ENCODE measurements at places on chromosomes 13 and 19.
A peak's percentile ranks its signal among the peaks of the same experiment; 100 is the strongest.

DNA sequence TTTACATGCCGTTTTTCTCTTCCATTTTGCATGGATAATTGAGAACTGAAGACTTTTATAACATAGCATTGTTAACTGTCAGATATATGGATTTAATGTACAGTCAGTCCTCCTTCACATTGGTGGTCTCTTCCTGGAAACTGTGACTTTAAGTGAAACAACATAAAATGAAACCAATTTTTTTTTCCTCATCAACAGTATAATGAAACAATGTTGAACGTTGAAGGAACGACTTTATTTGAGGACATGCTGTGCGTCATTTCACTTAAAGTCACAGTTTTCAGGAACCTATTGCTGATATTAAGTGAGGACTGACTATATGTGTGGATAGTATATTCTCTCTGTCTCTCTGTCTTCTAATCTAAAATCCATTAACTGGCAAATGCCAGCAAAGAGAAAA is 54.8 kb downstream of the COG3 start:
- DNase-seq = no peak

- no peak for DNase-seq
Measured at GRCh38 chr19:18102916-18103542, 5.5 kb downstream of the MAST3 start.

- DNase-seq = no peak
Measured at GRCh38 chr19:19304186-19304965, 15.9 kb downstream of the SUGP1 start.

DNA sequence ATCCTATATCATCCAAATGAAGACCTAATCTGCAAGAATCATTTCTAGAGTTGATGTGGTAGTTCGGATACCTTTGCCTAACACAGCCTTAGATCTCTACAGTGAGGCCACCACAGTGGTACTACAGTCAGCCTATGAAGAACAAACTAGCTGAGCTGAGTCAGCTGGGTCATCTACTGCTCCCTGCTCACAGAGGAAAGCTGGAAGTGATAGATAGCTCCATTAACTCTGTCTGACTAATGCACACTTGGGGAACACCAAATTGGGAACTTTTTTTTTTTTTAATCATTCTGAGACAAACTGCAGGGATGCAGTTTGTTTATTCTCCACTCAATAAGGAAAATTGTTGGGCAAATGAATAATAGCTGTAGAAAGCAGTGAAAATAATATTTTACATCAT is 1160.6 kb downstream of the PCDH9 start:
- DNase-seq = no peak

GRCh38 chr19:6374161-6374709 is 1.5 kb downstream of the PSPN start:
- DNase-seq = no peak

- no peak for DNase-seq
Measured at GRCh38 chr13:63448692-63449091, 2033.0 kb upstream of the PCDH20 start.

- no peak for DNase-seq
Measured at GRCh38 chr19:10201176-10201575, 6.4 kb upstream of the DNMT1 start.

- DNase-seq = no peak
Measured at GRCh38 chr19:14383661-14384555, 2.7 kb downstream of the ADGRE5 start.

DNA sequence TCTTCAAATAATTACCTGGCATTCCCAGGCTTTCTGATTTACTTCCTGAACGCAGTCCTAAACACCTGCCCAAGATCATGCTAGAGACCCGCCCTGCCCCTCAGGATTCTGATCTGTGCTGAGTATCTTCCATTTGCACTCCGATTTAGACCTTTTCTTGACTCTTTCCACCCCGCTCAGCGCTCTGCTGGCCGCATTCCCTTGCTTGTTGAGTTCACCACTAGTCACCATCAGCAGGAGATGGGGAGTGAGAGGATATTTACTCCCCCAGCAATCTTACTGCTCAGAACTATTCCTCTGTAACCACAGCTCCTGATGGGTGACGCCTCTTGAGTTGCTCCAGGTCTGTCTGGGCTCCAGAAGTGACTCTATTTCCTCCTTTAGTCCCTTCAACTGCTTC is 419.4 kb upstream of the MIR17HG start:
- no peak for DNase-seq

- DNase-seq = no peak
Measured at GRCh38 chr13:31965361-31966066, 66.1 kb upstream of the FRY start.

DNA sequence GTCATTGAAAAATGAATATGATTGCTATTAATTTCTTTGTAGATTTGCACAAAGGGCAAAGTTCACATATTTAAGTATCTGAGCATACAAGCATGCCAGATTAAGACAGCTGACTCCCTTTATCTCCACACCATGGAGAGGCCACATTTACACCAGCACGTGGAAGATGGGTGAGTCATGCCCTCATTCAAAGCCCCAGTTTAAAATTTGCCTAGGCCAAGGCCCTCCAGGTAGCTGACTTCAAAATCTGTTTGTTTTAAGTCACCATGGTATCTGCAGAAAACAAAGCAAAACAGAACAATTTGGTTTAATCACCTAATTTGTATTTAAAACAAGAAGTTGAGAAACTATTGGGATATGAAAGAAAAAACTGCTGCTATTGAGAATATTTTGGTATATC is 109.2 kb downstream of the ESD start:
- no peak for DNase-seq

- DNase-seq = no peak
Measured at GRCh38 chr19:2246014-2246620, 3.0 kb upstream of the AMH start.

DNA sequence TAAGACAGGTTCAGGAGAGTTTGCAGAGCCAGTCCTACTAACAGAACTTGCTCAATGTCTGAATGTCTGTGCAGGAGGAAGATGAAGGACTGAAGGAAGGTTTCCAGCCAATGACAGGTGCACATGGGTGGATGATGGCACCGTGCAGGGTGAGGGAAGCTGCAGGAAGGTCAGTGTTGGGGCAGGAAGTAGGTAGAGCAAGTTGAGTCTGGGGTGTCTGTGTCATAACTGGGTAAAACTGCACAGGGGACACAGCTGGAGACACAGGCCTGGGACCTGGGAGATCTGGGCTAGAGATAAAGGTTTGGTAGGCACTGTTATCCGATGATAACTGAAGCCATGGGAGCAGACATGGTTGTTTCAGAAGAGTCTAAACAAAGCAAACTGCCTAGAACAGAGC is 116.9 kb downstream of the USP12 start:
- no peak for DNase-seq

DNA sequence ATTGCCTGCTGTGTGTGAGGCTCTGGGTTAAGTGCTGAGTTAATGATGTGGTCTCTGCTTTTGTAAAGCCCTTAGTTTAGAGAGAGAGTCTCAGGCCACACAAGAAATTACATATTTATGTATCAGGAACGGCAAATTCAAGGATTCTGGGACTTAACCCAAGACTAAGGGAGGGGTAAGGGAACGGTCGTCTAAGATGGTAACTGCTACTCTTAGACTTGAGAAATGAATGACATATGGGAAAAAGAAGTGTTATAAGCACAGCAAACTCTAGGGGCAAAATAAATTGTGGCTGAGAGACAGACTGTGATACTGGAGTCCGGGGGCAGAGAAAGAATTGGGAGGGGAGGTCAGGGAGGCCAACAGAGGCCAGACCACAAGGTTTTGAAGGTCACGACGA is 10.2 kb downstream of the VSIG10L start:
- no peak for DNase-seq

DNA sequence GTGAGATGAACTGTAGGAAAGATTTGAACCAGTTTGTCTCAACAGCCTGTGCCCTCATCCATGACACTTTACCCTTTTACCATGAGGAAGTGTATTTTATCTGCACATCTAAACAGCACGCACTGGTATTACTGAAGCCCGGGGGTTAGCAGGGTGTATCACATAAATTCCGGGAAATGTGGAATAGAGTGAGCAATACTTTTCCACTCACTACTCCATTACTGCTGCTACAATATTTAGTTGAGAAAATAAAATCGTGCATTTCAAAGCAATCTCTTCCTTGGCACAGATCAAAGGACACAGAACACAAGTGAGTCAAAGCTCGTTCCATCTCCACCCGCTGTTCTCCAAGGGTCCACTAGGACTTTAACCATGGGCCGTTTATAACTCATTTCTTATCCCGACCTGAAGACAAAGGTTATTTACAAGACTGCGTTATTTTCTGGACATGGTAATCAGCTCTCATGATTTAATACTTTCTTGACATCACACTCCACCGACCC is 35.2 kb downstream of the STK24 start:
- no peak for DNase-seq

- peak; percentile 40 for DNase-seq
Measured at GRCh38 chr19:18589380-18590272, 1.0 kb downstream of the REX1BD start.

GRCh38 chr19:41932720-41933332 is 4.6 kb upstream of the ERFL start:
- DNase-seq = no peak

GRCh38 chr19:19463348-19464117 is 51.8 kb downstream of the TSSK6 start:
- DNase-seq = no peak

- DNase-seq = no peak
Measured at GRCh38 chr19:47520839-47521238, 6.0 kb upstream of the NAPA start.

GRCh38 chr13:97911311-97912138 is 42.0 kb upstream of the IPO5 start:
- no peak for DNase-seq

DNA sequence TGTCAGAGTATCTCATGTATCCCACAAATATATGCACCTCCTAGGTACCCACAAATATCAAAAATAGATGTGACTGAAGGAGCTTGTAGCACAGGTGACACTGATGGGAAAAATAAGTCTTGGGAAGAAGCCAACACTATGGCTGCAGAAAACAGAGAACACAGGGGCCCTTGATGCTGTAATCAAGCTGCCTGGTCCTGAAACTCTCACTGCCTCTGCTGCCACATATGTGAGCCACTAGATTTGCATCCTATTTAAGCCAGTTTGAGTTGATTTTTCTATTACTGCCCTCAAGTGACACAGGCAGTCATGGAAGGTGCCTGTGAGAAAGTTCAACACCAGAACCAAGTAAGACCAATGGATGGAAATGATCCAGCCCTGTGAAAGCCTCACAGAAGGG is 720.8 kb downstream of the UQCRFS1 start:
- no peak for DNase-seq

GRCh38 chr19:54179262-54179852 is 6.4 kb upstream of the TMC4 start:
- no peak for DNase-seq

DNA sequence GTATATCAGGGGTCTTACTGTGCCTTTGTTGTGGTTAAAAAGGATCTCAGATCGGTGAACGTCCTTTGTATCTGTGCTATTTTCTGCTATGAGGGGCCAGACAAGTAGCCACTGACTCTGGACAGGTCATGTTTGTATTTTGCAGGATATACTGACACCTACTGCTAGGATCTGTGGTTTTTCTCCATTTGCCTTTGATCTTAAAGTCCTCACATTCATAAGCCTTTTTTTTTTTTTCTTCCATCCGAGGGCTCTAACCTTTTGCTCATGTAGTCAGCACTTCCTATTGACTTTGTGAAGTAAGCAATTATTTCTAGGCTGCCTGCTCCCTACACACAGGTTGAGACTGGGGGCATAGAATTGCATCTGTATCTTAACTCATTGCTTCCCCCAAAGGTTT is 106.2 kb downstream of the SLITRK5 start:
- DNase-seq = no peak

GRCh38 chr19:35828692-35829301 is 16.2 kb upstream of the PRODH2 start:
- peak; percentile 14 for DNase-seq

DNA sequence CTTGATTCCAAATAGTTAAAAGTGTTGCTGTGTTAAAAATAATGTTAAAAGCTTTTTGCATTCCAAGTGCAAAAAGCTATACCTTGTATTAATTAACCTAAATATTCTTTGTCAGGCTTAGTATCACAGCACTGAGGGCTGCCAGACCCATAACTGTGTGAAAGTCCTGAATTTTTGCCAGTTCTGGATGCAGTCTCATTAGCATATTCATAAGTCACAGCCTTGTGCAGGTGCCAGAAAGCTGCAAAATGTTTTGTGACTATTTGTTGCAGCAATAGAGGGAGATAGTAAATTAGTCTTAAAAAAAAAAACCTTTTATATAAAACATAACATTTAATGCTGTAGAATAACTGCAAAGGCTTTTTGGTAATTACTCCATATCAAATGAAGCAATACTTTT is 56.6 kb downstream of the SLITRK1 start:
- no peak for DNase-seq

DNA sequence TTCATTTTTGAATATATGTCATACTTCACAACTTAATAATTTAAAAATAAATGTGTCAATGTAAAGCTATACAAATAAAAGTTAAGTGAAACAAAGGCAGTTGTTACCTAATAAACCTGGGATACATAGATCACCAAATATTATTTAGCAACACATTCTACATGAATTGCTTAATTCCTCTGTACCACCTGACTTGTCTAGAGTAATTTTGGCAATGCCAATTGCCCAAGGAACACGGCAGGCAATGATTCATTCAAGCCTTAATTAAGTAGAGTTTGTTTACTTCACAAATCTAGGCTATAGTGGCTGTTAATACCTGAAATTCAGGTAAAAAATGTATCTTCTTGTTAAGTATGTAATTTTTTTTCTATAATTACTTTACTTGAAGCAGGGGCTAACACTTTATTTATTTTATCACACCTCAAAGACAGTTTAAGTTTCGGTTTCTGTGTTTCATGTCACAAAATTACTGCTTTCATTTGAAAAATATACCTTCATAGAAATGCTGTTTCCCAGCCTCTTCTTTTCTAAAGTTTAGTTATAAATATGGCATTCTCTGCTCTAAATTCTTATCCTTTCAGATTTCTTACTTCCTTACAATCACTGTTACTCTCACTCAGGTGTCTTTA is 705.7 kb downstream of the SLITRK5 start:
- DNase-seq = no peak

DNA sequence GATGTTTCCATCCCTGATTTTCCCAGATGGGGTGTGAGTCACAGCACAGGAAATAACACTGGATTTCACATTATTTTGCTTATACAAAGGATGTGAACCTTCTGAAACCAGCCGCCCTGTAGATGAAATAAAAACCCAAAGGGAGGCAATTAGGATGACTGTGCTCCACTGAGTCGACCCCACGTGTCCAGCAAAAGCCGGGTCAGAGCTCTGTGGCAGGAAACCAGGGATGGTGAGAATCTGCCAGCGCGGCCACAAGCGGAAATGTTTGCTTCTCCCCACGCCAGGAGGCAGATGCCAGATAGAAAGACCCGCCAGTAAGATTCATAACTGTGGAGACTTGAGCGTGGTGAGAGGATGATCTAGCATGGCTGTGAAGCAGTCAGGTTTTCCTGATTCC is 764.4 kb downstream of the LIG4 start:
- no peak for DNase-seq

DNA sequence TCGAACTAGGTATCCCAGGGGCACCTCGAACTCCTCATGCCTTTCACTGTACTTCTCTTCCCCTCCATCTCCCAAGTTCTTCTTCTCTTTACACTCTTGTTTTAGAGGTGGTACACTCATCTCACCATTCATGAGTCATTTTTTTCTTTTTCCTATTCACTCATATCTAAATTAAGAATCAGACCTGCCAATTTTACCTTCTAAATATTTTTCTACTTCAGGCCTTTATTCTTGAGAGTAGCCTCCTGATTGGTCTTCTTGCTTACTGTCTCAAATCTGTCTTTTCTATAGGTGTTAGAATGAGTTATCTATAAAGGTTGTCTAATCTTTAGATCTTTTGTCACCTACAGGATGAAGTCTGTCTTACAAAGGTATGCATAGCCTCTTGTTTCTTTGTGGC is 20.7 kb downstream of the TDRD3 start:
- DNase-seq = no peak

GRCh38 chr13:54183166-54183565 is 1154.6 kb downstream of the OLFM4 start:
- no peak for DNase-seq

Data from stimulated activated CD8-positive, alpha-beta memory T cell treated with anti-CD3 and anti-CD28 coated beads, Interleukin-15, amount 100 ng/mL, for 1 hour (primary cell).